ENCODE measurements at places on chromosomes 1 and 21.

DNA sequence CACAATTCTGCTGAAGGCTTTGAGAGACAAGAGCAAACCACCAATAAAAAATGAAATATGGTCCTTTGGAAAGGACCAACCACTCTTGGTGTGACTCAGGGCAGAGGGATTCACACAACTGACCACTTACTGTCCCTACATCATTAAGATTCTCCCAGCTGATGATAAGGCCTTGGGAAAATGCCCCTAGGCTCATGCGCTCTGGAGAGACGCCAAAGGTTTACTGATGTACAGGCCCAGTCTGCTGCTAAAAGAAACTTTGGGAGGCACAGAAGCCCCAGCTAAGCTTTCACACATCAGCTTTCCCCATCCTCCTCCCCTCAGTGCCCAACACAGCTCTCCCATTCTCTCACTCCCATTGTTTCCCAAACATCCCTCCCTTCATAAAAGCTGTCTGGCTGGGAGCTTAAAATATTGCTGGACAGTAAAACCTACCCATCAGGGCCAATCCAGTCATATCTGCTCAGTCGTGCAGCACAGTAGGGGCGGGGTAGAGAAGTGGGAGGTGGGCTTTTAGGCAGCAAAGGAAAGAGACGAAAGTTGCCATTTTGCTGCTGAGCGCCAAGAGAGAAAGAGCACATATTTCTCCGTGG lies at the start of gene GJA8:
Gene GJA8, plus strand, starts transcription at position 543 of the 593 bp plus-strand sequence. CDS start 5,161 bp downstream, outside the sequence.
- DNase-seq, result no peak

GRCh38 chr1:226185141-226186036 lies 1.2 kb downstream of the ACBD3 start:
- no peak for DNase-seq

- DNase-seq, result no peak
These were observed 99.7 kb downstream of the NFIA start for GRCh38 chr1:61182049-61182448.

DNA sequence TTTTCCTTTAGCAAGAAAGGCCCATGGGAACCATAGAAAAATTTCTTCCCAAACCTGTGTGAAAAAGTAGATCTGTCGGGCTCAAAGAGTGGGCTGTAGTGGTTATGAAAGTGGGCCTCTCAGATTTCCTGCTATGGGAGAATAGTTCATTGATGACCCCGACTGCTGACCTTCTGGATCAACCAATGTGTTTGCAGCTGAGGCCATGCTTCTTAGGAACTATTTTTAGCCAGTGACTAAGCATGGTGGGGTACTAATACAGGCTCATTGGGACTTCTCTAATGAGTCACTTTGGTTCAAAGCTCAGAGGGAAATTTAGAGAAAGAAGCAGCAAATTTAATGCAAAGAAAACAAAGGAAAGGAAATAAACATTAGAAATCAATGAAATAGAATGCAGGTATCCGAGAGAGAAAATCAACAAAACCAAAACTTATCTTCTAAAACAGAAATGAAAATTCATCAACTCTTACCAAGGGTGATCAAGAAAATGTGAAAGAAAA lies 12.6 kb upstream of the PSMA5 start:
- DNase-seq, result peak; percentile 27

DNA sequence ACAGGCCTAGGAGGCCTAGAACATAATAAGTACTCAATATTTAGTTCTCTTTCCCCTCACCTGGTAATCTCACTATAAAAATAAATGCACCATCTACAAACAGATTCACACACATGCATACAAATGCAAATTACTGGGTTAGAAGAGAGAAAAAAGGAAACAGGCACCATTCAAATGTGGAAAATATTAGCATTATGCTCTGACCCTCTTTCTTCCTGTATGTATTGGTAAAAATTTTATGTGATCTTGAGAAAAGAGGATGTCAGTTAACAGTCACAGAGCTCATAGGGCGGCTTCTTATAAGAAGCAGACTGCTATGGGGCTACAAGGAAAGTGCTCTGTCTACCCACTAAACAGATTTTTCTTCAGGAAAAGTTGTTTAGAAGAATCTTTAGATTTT lies 565.4 kb downstream of the LMO4 start:
- no peak for DNase-seq

GRCh38 chr1:181479137-181479745 lies 4.1 kb upstream of the CACNA1E start:
- peak; percentile 78 for DNase-seq

DNA sequence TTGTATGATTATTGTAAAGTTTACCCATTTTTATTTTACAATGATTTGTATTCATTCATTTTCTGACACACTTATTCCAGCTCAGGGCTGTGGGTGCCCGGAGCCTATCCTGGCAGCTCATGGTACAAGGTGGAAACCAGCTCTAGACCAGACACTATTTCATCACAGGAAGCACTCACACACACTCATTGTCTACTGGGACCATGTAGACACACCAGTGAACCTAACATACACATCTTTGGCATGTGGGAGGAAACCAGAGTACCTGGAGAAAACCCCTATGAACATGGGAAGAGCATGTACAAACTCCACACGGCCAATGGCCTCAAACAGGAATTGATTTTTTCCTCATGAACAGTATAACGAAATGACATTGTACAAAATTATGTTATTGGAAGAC lies 2.4 kb downstream of the DTL start:
- DNase-seq, result no peak

DNA sequence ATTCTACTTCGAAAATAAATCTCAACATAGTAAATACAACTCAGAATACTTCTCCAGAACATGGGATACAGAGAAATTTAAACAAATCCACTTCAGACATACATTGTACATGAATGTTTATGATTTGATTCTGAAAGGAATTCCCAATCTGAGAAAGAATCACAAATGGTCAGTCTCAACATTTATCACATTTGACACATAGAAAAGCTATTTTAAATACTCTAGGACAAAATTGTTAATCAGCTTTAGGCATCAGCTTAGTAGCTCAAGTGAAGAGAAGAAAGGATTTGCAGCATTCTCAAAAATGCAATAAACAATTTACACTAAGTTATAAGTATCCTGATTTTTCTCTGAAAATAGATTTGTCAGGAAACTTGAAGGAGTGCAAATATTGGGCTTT lies 184.8 kb downstream of the PTPRC start:
- DNase-seq, result no peak

GRCh38 chr1:9728451-9729295 lies 77.1 kb downstream of the PIK3CD start:
- no peak for DNase-seq

DNA sequence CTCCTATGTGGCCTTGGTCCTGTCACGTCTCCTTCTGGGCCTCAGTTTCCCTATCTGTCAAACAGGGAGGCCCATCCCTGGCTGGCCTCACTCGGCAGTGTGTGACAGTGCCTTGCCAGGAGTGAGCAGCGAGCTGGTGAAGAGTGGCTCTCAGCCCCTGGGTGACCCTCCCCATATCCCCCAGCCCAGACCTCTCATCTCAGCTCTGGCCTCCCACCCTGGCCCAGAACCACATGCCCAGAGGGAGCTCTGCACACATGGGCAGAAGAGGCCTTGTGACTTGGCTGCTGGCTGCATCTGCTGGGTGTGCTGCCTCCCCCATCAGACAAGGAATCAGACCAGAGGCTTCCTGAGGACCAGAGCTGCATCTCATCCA lies 19.5 kb upstream of the PADI1 start:
- DNase-seq, result no peak

DNA sequence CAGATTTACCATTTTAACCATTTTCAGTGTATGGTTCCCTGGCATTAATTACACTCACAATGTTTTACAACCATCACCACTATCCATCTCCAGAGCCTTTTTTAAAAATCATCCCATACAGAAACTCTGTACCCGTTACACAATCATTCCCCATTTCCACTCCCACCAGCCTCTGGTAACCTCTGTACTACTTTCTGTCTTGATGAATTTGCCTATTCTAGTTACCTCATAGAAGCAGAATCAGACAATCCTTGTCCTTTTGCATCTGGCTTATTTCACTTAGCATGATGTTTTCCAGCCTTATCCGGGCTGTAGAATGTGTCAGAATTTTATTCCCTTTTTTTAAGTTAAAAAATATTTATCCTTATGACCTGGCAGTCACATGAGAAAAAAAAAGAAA lies 33.0 kb downstream of the PGM1 start:
- no peak for DNase-seq

DNA sequence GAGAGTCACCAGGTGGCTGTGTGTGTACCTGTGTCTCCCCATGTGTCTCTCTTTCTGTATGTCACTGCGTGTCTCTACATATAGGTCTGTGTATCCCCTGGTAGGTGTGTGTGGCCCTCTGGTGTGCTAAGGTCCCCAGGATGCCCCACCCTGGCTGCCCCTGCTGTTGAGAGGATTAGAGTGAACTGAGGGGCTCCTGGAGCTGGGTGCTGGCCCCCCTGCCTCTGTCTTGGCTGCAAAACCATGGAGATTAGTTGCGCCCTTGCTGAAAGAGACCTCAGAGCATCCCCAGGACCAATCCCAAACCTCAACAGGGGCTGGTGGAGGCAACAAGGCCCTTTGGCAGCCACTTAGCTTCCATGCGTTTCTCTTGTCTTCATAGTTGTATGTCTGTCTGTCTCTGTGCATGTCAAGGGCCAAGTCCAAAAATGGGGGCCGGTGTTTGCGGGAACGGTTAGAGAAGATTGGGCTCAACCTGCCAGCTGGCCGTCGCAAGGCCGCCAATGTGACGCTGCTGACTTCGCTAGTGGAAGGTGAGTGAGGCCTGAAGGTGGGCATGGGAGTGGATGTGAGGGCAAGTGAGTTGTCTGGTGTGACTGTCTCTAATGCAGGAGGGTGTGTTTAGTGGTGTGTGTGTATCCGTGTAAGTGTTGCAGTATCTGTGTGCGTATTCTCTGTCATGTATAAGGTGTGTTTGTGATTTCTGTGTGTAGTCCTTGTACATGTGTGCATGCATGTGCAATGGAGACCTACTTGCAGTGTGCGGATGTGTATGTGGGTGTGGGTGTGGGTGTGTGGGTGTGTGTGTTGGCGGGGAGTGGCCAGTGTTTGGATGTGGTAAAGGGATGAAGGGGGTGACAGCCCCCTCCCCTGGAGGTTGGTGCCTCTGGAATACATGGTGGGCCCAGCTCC lies 16.7 kb downstream of the TFAP2E start:
- no peak for DNase-seq

DNA sequence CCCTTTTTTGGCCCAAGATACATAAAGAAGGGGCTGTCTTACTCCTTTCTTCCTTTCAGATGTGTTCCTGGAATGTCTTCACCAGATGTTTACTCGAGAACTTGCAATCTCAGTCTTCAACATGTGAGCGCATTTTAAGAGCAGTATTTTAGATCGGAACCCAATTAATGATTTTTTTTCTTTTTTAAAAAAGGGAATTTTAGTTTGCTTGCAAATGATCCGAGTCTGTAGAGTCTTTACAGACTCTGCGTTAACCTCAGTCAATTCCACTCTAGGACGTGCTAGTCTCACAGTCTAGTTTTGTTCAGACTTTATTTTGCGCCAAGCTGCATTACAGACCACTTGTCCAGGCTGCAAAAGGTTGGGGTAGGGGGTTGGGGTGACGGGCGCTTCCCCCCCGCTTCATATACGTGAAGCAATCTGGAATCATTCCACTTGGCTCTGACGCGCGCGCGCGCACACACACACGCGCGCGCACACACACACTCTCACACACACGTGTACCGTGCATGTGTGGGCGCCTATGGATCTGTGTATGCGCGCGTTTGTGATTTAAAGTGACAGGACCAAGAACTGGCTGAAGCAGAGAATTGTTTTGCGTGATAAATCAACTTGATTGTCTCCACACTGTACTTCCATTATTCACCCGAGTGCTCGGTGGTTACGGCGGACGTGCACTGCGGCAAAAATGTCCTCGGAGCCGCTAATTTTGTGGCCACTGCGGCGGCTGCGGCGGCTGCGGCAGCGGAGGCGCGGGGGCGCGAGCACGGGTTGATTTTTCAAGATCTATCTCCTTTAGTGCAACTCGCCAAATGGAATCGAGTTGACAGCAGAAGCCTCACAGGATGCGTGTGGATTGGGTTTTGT lies 25.6 kb upstream of the NFIA start:
- no peak for DNase-seq
